ENCODE measurements at places on chromosomes 3 and 15.
A peak's percentile ranks its signal among the peaks of the same experiment; 100 is the strongest.

DNA sequence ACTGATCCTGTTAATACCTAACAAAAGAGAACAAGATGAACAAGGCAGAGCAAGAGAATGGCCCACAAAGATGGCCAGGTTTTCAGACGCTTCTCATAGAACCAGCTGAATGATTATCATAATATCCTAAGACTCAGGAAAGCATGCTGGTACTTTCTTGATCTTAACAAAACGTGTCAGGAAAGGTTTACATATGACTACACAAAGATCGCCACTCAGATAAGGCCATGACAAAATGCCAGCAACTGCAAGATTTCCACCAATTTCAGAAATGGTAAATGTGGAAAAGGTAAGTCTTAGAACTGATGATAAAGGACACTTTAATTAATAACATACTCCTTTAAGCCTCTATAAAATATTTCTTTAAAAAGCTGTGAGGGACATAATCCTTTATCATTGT lies 108.8 kb downstream of the DLG1 start:
- no peak for DNase-seq

DNA sequence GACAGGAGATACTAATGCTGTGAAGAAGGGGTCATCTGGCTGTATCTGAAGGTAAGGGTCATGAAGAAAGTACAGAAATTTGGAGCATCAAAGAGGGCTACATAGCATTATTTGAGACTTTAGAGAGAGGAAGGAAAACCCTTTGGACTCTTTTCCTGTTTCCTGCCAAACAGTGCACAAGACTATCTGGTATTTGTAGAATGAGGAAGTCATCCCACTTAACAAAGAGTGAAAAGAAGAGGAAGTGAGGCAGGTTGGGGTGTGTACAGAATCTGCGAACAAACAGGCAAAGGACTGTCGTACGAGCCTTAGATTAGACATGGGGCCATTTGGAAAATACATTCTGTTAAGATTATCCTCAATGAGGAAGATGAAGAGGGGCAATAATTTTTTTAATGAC lies 546.8 kb upstream of the EPHA6 start:
- no peak for DNase-seq

DNA sequence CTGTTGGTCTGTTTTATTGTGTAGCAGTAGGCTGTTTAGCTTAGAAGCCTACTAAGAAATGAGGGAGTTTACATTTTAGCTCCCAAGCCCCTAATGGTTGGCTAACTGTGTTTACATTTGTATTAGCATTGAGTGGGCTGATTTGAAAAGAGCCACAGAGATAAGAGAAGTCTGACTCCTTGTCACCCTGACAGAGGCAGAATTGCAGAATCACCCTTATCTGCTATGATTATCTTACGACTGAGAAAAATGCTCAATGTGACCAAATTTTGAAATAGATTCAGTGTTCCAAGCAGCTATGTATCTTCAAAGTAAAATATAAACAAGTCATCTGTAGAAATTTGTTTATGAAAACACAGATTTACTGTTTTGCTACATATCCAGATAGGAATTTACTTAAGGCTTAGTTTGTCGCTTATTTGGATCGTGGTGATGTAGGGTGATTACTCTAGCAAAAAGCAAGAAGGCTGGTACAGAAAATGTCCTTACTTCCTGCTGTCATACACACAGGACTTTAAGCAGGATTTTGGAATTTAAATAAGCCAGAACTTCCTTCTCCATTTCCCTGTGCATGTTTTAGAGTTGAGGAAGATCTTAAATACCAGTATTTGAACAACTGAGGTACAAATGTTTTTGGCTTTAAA lies 19.0 kb downstream of the SEMA6D start:
- DNase-seq, result no peak

GRCh38 chr15:101024073-101024695 lies 105.0 kb downstream of the LRRK1 start:
- peak; percentile 46 for DNase-seq

- no peak for DNase-seq
These were observed 9.2 kb downstream of the SEC13 start for GRCh38 chr3:10311710-10312109.

Measured in activated CD8-positive, alpha-beta memory T cell treated with anti-CD3 and anti-CD28 coated beads, Interleukin-2, amount 50 U/mL, for 48 hours (primary cell).